Activated naive CD4-positive, alpha-beta T cell treated with anti-CD3 and anti-CD28 coated beads for 36 hours (primary cell): ENCODE measurements at places on chromosomes 3 and 15. TPM values are rescaled to one million over a fixed set of nuclear protein-coding genes. Genes with fewer than 3 reads are reported as not detected.
A peak's percentile ranks its signal among the peaks of the same experiment; 100 is the strongest.

Gene AMOTL2
- not detected for total RNA-seq

DNA sequence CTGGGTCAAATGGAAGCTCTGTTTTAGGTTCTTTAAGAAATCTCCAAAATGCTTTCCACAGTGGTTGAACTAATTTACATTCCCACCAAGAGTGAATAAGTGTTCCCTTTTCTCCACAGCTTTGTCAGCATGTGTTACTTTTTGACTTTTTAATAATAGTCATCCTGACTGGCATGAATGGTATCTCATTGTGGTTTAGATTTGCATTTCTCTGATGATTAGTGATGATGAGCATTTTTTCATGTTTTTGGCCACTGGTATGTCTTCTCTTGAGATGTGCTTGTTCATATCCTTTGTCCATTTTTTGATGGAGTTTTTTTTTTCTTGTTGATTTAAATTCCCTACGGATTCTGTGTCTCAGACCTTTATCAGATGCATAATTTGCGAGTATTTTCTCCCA is 745.0 kb upstream of the BCHE start:
- no peak overlapping the region for H3K4me3 ChIP-seq
- DNase-seq = no peak

Gene TBC1D2B
- total RNA-seq = 60.3 TPM

Gene CXCR6
- 0.30 TPM for total RNA-seq

- no peaks in the 10 kb centered on the region for H3K36me3 ChIP-seq
- no peak for DNase-seq
- H3K27me3 ChIP-seq = no peaks in the 10 kb centered on the region
- H3K4me1 ChIP-seq = peaks cover 5% of the 10 kb centered on the region
- no peak overlapping the region for H3K4me3 ChIP-seq
Measured at GRCh38 chr3:178671791-178672190, 135.6 kb downstream of the KCNMB2 start.

Gene CLRN1
- not detected for total RNA-seq

GRCh38 chr3:144923046-144923775 is 951.6 kb downstream of the DIPK2A start:
- H3K36me3 ChIP-seq = no peaks in the 10 kb centered on the region
- no peaks in the 10 kb centered on the region for H3K27me3 ChIP-seq
- H3K27ac ChIP-seq = no peak overlapping the region
- DNase-seq = no peak

DNA sequence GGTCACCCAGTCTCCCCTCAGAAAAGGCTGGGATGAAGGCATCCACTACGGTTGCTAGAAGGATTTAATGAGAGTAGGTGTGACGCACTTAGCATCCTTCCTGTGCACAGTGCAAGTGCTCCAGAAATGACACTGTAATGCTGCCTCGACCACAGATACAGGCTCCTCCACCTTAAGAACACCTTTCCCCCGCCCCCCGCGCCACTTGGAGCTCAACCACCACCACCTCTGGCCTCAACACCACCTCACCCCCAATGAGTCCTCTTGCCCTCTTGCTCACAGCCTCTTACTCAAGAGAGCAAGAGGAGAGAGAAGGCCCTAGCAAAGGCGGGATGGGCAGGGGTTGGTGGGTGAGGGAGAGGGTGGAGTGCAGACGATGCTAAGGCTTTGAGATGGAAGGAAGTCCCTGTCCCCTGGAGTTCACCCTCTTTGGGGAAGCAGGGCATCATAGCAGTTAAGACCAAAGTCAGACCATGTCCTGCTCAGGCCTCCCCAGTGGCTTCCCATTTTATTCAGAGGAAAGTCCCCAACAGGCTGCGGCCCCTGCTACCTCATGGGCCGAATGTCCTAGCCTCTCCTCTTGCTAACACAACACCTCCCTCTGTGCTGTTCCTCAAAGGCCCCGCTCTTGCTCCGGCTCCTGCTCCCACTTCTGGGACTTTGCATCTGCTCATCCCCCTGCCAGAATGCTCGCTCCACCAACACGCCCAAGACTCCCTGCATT is 8.3 kb downstream of the STARD5 start:
- peak; percentile 38 for DNase-seq
- peak overlapping the region; percentile 72 for H3K27ac ChIP-seq
- H3K4me1 ChIP-seq = peaks cover 64% of the 10 kb centered on the region
- H3K27me3 ChIP-seq = no peaks in the 10 kb centered on the region

GRCh38 chr3:98445949-98446406 is 17.0 kb upstream of the OR5K1 start:
- H3K4me1 ChIP-seq = peaks cover 4% of the 10 kb centered on the region
- peaks cover 2% of the 10 kb centered on the region for H3K27me3 ChIP-seq
- H3K27ac ChIP-seq = no peak overlapping the region
- H3K4me3 ChIP-seq = no peak overlapping the region
- no peak for DNase-seq
- no peaks in the 10 kb centered on the region for H3K36me3 ChIP-seq

- H3K27me3 ChIP-seq = peaks cover 18% of the 10 kb centered on the region
- no peak overlapping the region for H3K27ac ChIP-seq
- no peak overlapping the region for H3K4me3 ChIP-seq
- H3K36me3 ChIP-seq = no peaks in the 10 kb centered on the region
- peaks cover 5% of the 10 kb centered on the region for H3K4me1 ChIP-seq
- DNase-seq = no peak
Measured at GRCh38 chr15:28082891-28083684, 16.0 kb downstream of the OCA2 start.

Gene RTP3
- not detected for total RNA-seq

DNA sequence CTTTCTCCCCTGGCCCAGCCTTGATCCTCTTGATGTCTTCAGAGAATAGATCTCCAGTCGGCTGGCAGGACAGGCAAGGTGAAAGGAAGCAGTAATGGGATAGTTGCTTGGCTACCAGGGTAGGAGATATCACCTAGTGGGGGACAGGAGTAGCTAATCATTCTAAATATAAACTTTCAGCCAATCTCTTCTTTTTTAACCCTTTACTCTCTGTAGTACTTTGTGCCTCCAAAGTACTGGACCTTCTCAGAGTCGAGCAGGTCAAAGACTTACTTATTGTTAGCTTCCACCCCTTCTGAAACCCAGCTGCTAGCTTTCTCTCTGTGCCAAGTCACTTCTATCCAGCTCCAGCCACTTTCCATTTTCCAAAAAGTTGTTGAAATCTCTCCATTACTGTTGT is 43.4 kb upstream of the FILIP1L start:
- H3K36me3 ChIP-seq = peaks cover 43% of the 10 kb centered on the region
- H3K27ac ChIP-seq = no peak overlapping the region
- peaks cover 3% of the 10 kb centered on the region for H3K4me1 ChIP-seq
- no peak overlapping the region for H3K4me3 ChIP-seq
- no peak for DNase-seq
- no peaks in the 10 kb centered on the region for H3K27me3 ChIP-seq
